MG63 (cell line): ENCODE measurements at places on chromosomes 3 and 15.

DNA sequence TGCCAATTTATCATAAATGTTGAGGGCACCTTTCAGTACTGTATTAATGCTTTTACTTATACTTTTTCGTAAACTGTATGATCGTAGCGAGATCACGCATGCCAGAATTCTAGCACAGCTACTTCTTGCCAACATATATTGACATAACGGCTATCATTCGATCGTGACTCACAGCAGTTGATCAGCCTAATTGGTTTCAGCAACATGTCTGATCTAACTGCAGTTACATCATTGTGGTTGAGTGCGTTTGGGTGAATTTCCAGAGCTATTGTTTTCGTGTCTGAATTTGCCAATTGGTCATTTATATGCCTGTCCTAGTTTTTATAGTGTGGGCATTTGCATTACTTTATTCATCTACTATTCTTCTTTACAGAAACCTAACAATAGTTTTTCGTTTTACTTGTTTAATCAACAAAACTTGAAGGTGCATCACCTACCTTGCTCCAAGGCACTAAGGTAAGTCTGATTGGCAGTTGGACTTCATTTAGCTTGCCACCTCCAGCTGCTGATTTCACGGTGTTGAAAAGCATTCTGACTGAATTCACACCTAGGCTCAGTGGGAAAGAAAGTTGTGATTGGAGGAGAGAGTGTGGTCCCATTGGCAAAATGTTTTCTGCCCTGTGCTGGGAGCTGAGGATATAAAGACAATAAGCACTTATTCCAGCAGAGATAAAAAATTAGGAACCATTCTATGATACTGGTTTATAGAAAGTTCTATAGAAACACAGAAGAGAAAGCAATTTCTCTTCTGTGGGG is 120.9 kb upstream of the RGMA start:
- DNase-seq: peak; percentile 61

DNA sequence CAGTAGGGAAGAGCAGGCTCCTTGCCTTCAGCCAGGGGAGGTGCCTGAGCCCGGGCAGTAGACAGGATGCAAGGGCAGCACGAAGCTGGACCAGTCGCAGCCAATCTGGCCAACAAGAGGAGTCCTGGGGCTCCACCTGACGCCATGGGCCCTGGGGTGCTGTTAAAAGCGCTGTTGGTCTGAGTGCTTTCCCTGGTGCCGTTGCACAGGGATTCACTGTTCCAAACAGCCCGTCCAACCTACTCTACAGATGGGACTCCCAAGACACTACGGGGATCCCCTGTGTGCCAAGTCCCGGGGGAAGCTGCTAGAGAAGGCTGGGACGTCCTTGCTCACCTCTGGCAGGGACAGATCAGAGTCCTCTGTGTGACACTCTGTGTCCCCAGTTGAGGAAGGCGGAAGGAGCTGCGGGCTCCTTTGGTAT is 632 bp downstream of the CTSH start:
- DNase-seq: no peak

DNA sequence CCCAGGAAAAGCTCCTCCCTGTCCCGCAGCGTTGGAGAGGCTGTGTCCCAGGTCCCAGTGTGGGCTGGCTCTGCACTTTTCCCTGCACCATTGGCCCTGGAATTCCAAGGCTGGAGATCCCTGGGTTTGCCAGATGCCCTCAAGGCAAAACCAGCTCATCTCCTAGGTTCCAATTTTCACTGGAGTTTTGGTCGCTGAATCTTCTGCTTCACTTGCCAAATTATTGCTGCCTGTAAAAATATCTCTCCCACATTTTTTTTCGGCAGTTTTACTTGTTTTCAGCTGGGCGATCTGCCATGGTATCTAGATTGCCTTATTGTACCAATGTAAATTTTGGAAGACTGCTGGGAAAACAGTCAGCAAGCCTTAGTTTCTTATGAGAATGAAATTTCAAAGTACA is 150.9 kb upstream of the ATP10A start:
- DNase-seq: peak; percentile 56

GRCh38 chr3:142858043-142858442 is 30.8 kb downstream of the PCOLCE2 start:
- DNase-seq: no peak

DNA sequence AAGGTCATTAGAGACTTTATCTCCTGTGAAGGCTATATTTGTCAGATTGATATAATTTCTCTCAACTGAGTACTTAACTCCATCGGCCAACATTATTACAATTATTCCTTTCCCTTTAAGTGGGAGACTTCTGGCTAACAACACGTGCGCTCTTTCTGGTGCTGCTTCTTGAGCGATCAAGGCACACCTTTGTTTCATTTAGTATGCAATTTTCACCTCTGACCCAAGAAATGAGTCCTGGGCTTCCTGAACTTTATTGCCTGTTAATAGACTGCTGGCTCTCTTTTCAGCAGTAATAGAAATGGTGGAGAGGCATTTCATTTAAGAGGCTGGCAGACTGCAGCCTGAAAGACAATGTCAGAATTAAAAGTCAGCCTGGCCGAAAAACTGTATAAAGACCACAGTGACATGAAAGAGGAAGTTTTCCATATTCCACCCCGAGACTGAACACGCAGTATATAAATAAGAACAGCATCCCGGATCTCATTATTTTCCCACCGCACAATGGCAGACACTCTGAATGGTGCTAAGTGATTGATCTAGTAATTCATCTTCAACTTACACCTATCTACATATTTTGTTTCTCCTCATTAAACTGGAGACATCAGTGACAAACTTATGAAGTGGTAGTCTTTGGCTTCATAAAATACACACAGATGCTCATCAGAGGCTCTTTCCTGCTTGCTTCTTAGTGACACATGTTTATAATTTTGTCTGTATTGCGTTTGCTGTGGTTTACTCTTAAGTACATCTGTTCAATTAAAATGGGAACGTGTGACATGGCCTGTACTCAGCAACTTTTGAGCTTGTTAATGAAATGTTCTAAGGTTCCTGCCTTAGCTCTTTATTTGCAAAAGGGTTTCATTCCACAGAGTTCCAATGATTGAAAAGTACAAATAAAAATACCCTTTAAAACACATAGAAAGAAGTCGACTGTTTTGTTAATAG is 299.9 kb downstream of the MECOM start:
- DNase-seq: no peak

GRCh38 chr15:89002281-89002761 is 85.9 kb upstream of the ABHD2 start:
- DNase-seq: peak; percentile 93

- no peak for DNase-seq
These were observed 49.1 kb downstream of the KLHL25 start for GRCh38 chr15:85745525-85746150.

DNA sequence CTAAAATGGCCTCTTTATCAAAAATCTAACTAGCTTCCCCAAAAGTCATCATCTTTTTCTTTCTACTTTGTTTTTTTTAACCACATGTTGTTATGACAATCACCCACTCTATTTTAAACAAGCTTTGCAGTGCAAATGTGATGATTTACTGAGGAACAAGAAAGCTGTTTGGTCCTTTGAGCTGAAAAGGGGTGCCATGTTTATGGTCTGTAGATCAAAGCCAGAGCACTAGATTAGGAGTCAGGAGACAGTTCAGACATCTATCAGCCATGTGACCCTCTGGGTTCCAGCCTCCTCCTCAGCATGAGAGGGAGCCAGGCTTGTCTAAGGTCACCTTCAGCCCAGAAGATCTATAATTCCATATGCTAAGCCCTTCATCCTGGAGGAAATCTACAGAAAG is 65.9 kb downstream of the RPL22L1 start:
- no peak for DNase-seq

DNA sequence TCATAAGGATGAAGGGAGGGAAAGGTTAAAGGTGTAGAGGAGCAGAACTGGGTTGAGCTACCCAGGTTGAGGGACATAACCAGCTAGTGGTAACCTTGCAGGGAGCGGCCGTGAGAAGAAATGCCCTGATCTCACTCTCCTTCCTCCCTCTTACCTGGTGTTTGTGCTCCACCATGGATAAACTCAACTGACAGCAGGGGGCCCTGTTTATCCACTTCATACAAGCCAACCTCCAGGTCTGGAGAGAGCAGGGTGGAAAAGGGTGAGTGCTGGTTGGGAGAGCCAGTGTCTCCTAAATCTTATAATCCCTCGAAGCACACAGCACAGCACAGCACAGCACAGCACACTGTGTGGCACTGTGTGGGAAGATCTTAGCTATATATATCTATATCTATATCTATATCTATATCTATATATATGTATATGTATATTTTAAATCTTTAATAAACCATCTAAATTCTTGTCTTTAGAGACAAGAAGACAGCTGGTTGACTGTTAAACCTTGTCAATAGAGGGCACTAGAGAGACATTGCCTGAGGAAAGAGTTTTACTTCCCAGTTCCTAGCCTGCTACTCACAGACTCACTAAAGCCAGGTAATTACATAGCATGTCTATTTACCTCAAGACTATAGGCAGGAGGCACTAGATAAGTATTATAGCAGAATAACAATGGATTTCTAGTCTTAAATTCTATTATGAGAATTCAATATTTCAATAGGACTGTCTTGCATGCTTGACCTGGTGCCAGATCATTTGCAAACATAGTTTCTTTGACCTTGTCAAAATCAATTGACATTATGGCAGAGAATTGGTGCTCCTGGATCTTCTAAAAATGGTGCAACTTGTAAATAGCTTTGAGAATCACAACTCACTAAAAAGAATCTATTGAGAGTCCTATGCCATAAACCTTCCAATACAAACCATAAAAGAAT is 21.7 kb upstream of the FMN1 start:
- no peak for DNase-seq

DNA sequence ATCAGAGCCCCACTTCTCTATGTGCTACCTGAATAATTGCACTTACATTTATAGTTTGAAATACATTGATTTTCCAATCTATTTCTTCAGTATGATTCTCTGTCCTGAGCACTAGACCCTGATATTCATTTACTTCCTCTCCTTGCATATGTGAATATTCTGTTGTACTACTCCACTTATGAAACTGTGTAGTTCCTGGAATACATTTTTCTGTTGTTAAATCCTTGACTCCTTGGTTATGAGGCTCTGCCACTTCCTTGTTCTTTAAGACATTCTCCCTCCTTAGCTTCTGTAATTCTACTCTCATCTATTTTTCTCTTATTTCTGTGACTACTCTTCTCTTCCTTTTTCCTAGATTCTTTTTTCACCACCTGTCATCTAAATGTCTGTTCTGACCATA is 12.9 kb upstream of the MGA start:
- DNase-seq: no peak

DNA sequence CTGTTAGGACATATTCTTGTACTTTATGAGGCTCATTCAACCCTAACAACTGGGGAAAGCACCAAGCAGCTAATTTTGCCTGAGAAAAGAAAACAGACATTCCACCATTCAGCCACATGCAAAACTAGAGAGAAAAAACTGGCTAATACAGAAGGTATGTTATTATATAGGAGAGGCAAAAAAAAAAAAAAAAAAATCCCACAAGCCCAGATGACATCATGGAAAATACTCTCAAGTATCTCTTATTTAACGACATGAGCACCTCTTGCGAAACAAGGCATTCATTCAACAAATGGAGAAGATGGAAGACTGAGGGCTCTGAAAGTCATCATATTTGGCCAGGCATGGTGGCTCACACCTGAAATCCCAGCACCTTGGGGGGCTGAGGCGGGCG is 61.5 kb downstream of the PRICKLE2 start:
- no peak for DNase-seq

- DNase-seq: no peak
These were observed 9.8 kb downstream of the RPL15 start for GRCh38 chr3:23926736-23927135.

DNA sequence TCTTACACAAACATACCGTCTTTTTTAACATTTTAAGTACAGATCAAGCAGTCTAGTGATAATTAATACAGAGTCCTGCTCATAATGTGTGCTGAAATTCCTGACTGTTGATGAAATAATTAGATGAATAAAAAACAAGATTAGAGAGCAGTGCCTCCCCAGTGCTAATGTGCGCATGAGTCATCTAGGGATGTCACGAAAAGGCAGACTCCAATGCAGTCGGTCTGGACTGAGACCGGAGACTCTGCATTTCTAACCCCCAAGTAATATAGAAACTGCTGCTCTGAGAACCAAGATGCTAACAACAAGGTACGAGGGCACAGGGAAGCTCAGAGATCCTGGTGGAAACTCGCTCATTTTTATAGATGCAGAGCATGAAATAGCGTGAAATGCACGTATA is 61.4 kb downstream of the COL8A1 start:
- no peak for DNase-seq

GRCh38 chr15:47932261-47932660 is 188.5 kb upstream of the SLC24A5 start:
- DNase-seq: no peak

- DNase-seq: no peak
These were observed 9.7 kb upstream of the ALCAM start for GRCh38 chr3:105356988-105357387.

- DNase-seq: no peak
These were observed 51.5 kb downstream of the MYO1E start for GRCh38 chr15:59321000-59321689.

GRCh38 chr3:112765531-112765930 is 81.1 kb downstream of the CD200R1L start:
- DNase-seq: no peak

- DNase-seq: no peak
These were observed 30.4 kb downstream of the TRIM71 start for GRCh38 chr3:32848215-32848614.

DNA sequence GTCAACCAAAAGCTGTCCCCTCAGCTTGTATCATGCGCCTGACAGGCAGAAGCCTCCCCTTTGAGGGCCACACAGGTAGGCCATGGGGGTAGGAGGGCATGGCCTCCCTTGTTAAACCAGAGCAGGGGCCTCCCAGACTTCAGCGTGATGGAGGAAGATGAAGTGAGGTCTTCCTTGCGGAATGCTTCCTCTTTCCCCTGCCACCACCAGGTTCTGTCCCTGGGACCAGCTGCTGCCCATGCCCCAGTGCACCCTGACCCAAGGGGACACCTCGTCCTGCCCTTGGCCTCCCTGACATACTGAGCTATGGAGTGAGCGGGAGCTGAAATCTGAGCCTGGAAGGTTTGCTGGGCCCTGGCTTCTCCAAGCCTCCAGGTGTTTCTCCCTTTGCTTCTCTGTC is 26.7 kb downstream of the SSUH2 start:
- DNase-seq: no peak

DNA sequence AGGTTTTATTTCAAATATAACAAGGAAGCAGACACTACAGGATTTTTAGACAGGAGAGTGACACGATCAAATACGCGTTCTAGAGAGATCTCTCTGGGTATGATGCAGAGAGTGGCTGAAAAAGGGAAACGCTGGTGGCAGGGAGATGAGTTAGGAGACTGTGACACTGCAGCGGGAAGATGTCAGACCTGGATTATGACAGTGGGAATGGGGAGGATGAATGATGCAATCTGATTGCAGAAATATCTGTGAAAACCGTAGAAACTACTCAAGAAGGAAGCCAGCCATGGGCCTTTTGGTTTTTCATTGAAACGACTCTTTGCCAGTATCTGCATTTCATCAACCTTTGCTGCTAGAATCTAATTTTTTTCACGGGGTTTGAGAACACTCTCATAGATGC is 157.9 kb downstream of the FAM43A start:
- DNase-seq: no peak

GRCh38 chr3:109071350-109072142 is 46.4 kb downstream of the MORC1 start:
- DNase-seq: no peak

- peak; percentile 43 for DNase-seq
These were observed 14.0 kb downstream of the VILL start for GRCh38 chr3:38004415-38005075.

- DNase-seq: peak; percentile 88
These were observed 278.5 kb downstream of the PLOD2 start for GRCh38 chr3:145882436-145882835.
